ENCODE measurements at places on chromosomes 7 and 10.
A peak's percentile ranks its signal among the peaks of the same experiment; 100 is the strongest.

DNA sequence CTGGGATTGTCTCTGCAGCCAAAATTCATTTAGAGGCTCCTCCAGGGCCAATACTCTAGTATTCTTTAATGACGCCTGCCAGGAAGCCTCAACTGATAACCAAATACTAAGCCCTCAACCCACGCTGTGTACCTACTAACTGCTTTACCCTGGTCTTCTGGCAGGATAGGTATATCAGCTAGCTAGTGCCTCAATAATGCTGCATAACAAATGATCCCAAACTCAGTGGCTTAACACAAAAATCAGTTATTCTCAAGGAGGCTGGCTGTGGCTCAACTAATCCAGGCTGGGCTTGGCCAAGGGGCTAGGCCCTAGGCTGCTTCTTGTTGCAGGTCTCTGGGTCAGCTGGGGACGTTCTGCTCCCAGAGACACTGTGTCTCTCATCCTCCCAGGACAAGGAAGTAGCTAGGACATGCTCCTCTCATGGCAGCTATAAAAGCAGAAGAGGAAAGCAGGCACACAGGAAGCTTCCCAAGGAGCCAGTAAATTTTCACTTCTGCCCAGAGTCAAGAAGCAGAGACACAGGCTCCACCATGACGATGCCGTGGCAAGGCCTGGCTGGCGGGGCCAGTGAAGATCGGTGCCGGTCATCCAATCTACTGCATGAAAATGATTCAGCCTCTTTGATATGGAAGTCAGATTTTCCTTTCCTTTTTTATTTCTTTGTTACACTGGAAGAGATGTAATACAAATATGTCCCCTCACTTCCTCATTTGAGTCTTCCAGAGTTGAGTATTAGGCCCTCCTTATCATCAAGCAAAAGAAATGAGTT lies 28.6 kb upstream of the COL13A1 start:
- no peak for DNase-seq

DNA sequence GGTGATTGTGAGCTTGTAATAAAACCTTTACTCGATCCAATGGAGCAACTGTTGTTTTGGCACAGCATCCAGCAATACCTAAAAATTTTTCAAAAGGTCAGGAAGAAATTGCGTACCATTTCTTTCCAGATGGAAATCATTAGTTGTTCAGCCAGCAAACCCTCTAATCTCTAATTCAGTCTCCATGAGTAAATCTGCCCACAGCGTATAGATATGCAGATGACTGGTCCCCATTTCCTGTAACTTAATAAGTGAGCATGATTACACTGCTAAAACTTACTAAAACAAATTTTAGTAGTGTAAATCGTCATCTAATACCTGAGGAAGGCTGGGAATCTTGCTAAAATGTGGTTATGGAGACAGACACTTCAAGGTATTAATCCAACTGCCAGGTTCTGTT lies 10.6 kb downstream of the SLC25A16 start:
- no peak for DNase-seq

- peak; percentile 43 for DNase-seq
These were observed 605 bp upstream of the NFKB2 start for GRCh38 chr10:102394801-102395399.

- peak; percentile 27 for DNase-seq
These were observed 59.4 kb downstream of the WDR37 start for GRCh38 chr10:1115607-1115955.

GRCh38 chr10:12042409-12042796 lies 206 bp downstream of the UPF2 start:
- no peak for DNase-seq

- DNase-seq = no peak
These were observed 33.2 kb upstream of the PPP1R9A start for GRCh38 chr7:94874036-94874785.

- DNase-seq = no peak
These were observed 1.3 kb upstream of the INTS15 start for GRCh38 chr7:6588566-6588965.

- no peak for DNase-seq
These were observed 83.1 kb downstream of the CHCHD3 start for GRCh38 chr7:132998763-132999162.

DNA sequence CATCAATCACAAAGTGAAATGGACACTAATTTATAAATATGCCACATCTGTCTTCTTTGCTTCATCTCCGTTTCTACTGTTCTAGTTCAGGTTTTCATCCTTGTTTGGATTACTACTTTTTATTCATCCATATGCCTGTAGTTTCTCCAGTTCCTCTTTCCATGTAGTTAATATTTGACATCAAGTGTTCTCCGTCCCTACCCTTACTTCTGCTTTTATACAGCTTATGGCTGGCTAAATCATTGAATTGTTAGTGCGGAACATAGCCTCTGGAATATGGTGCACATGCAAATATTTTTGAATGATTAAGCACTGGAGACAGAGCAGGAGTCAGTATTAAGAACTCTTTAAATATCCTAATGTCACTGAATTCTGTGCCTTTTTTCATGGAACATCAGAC lies 230.0 kb upstream of the PPP1R3A start:
- DNase-seq = no peak

DNA sequence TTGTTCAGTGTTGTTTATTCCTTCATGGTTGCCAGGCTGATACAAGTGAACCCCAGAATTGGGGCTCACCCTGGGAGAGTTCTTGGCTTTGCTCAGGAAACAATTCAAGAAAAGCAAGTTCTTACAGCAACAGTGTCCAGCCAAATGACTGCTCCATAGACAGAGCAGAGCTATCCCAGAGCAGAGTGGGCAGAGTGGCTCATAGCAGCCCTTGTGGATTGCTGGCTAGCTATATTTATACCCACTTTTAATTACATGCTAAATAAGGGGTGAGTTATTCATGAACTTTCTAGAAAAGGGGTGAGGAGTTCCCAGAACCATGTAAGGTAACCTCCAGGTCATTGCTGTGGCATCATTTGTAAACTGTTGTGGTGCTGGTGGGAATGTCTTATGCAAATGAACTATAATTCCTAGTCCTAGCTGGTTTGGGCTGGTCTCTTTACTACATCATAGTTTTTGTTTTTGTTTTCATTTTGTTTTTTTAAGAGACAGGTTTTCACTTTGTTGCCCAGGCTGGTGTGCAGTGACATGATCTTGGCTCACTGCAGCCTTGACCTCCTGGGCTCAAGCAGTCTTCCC lies 59.9 kb upstream of the HBP1 start:
- no peak for DNase-seq

DNA sequence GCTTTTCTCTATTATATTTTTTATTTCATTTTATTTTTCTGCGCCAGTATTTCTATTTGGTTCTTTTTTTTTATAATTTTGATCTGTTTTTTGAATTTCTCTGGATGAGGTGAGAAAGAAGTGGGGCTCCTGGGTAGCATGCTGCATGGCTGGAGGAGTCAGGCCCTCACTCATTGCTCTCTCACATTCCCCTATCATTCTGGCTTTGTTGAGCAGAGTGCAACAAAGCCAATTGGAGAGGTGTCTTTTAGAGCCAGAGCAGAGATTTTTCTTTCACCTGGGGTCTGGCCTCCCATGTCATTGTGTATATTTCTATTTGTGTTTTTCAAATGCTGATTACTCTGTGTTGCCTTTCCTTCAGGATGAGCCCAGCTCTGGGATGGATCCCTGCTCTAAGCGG lies 330.0 kb upstream of the CDC14C start:
- DNase-seq = no peak

DNA sequence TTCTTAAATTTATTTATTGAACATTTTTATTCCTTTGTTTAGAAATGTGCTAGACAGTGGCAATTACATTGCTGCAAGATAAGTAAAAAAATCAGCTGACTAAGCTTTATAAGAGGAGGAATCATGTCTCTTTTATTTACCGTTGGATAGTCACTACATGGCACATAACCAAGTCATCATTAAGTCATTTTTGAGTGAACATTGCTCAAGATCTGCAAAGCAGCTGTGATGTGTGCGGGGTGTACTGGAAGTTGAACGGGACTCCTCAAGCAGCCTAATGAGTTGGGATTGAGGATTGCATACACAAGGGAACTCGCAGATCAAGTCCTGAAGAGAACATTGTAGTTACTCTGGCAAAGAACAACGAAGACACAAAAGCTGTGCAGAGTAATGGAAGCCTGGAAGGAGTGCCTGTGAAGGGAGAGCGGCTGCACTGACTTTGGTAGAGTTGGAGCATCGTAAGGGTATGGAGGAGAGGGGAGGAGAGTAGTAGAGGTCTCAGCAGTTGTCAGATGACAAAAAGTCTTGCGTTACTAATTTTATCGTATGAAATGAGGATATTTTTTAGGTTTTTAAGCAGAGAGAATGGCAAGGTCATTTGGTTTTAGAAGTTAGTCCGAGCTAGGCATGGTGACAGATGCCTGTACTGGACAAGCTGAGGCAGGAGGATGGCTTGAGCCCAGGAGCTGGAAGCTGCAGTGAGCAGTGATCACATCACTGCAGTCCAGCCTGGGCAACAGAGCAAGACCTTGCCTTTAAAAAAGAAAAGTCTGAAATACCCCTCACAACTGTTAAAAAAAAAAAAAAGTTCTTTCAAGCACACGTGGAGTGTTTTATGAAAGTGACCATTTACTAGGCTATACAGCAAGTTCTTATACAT lies 95.1 kb downstream of the BMPR1A start:
- no peak for DNase-seq

DNA sequence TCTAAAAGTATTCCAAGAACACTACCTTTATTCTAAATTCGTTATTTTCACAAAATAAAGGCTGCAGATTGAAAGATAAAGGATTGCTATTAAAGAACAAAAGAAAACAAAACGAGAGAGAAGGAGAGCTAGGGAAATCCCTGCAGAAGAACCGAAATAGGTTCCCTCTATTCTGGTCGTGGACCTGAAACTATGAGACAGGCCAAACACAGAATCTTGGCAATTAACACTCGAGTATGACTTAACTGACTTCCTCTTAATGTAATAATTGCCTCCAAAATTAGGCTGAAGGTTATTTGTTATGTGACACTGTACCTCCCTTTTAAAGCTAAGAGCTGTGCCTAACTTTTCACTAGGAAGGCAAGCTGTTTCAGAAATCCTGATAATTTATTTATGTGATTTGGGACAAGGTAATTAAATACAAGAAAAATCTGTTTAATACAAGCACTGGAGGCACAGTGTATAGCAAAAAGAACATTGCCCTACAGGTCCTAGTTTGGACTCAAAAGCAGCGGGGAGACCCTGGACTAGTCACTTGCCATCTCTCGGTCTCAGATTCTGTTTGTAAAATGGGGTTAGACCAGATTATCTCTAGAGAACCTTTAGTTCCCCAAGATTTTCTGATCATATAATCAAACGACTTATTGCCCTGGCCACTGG lies 11.6 kb downstream of the NAMPT start:
- DNase-seq = no peak

GRCh38 chr10:116233230-116233629 lies 39.8 kb downstream of the GFRA1 start:
- DNase-seq = no peak

DNA sequence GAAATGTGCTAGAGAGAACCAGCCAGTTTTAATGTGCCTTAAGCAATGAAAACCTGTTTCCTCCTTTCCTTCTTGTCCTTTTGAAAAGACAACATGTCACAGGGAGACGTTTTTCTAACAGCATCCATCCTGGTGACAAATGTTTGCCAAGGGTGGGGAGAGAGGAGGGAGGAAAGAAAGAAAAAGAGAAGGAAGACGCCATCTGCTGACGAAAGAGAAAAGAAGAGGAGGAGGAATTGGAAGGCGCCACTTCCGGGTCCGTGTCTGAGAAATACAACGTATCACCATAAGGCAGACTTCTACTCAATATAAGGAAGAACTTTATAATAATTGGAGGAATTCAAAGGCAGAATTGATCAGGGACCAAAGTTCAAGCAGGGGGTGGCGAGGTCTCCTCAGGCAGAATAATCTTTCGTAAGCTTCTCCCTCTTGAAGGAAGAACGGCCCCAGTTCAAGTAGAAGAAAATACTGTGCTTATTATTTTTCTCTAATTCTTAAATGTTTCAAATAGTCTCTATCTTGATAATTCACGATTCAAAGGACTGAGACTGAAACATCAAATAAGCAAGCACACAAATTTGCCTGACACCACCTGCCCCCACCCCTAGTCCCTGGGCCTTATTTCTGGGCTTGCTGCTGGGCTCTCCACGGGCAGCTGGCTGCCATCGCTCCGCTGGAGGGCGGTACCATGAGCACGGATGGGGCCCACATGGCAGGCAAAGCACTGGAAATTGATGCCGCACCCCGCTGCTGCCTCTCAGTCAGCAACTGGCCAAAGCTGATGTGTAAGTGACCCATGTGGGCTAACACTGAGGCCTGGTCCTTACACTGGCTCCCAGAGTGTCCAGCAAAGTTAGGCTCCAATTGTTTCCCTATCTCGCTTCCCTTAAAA lies 273.7 kb upstream of the KLF14 start:
- no peak for DNase-seq

DNA sequence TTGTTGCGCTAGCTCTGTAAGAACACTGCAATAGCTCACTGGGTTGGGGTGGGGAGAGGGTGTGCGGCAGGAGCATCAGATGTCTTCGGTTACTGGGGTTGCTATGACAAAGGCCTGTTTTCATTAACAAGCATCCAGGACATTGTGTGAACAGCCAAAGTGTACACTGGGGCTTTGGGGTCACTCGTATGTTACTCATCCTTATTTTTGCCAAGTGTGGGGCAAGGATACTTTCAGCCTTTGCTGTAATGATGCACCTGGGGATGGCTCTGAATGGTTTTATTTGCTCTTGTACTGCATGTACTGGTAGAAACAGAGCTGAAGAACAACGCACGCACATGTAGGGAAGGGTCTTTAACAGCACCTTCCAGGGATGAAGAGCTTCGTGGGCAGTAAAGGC lies 73.0 kb upstream of the AFAP1L2 start:
- DNase-seq = no peak

- no peak for DNase-seq
These were observed 52.0 kb downstream of the JAZF1 start for GRCh38 chr7:28128608-28129007.
